Smooth muscle cell of bladder (primary cell): ENCODE measurements at places on chromosomes 11 and 22. TPM values are rescaled to one million over a fixed set of nuclear protein-coding genes. Genes with fewer than 3 reads are reported as not detected.

SLN gene
- total RNA-seq, result not detected in 2 replicates

KRTAP5-4 gene
- not detected in 2 replicates for total RNA-seq

MMP13 gene
- not detected in 2 replicates for total RNA-seq

CTSF gene
- total RNA-seq, result 15.9 and 21.3 TPM in 2 replicates

MPZL2 gene
- under 0.01 TPM in 1 of 2 replicates, not detected in the other for total RNA-seq

OR51B4 gene
- not detected in 2 replicates for total RNA-seq

EPS8L2 gene
- total RNA-seq, result 33.9 and 35.4 TPM in 2 replicates

MS4A12 gene
- total RNA-seq, result not detected in 2 replicates

CABP4 gene
- total RNA-seq, result not detected in 2 replicates

VPREB1 gene
- not detected in 2 replicates for total RNA-seq

ALX4 gene
- total RNA-seq, result under 0.01 TPM in 1 of 2 replicates, not detected in the other

SLC22A25 gene
- total RNA-seq, result not detected in 2 replicates

OR2AG2 gene
- total RNA-seq, result under 0.01 TPM in 2 replicates

SLC1A2 gene
- 6.2 and 6.5 TPM in 2 replicates for total RNA-seq

RIMBP3C gene
- total RNA-seq, result 0.14 and 0.18 TPM in 2 replicates

MED15 gene
- total RNA-seq, result 17.1 and 22.0 TPM in 2 replicates

NLRP14 gene
- total RNA-seq, result 0.09 and 0.14 TPM in 2 replicates

CYP2D6 gene
- total RNA-seq, result 0.14 and 1.6 TPM in 2 replicates

TRIM48 gene
- not detected in 2 replicates for total RNA-seq

C1QTNF4 gene
- total RNA-seq, result 0.09 TPM in 1 of 2 replicates, not detected in the other

CCDC116 gene
- total RNA-seq, result 0.14 and 0.18 TPM in 2 replicates

SLC39A13 gene
- total RNA-seq, result 38.4 and 47.0 TPM in 2 replicates

SPI1 gene
- total RNA-seq, result not detected in 2 replicates

SLC25A18 gene
- total RNA-seq, result under 0.01 and 0.09 TPM in 2 replicates

CASP5 gene
- total RNA-seq, result 0.14 TPM in 1 of 2 replicates, not detected in the other

RPS13 gene
- 1,082 and 1,325 TPM in 2 replicates for total RNA-seq

GTSE1 gene
- total RNA-seq, result 0.57 and 0.65 TPM in 2 replicates

OR51B2 gene
- 0.18 TPM in 1 of 2 replicates, not detected in the other for total RNA-seq

CENPM gene
- 3.5 and 6.0 TPM in 2 replicates for total RNA-seq

GRAMD1B gene
- 0.71 and 0.83 TPM in 2 replicates for total RNA-seq

FAR1 gene
- 37.8 and 43.5 TPM in 2 replicates for total RNA-seq

ALDH3B1 gene
- 24.9 and 28.6 TPM in 2 replicates for total RNA-seq

CCDC87 gene
- 0.14 and 0.28 TPM in 2 replicates for total RNA-seq

OTOG gene
- total RNA-seq, result not detected in 2 replicates

NR1H3 gene
- 21.1 and 23.5 TPM in 2 replicates for total RNA-seq

EFCAB6 gene
- 2.0 and 2.1 TPM in 2 replicates for total RNA-seq

OR10AG1 gene
- not detected in 2 replicates for total RNA-seq

NOX4 gene
- total RNA-seq, result under 0.01 and 0.92 TPM in 2 replicates

TRIOBP gene
- total RNA-seq, result 118 and 127 TPM in 2 replicates

CRYBA4 gene
- not detected in 2 replicates for total RNA-seq
